ENCODE measurements at places on chromosomes 13 and 19. TPM values are rescaled to one million over a fixed set of nuclear protein-coding genes. Genes with fewer than 3 reads are reported as not detected.

The C19orf47 gene
- total RNA-seq, result 16.7 TPM

The KIR3DL1 gene
- not detected for total RNA-seq

The DUXA gene
- not detected for total RNA-seq

The PSG1 gene
- total RNA-seq, result not detected

The ARHGAP45 gene
- 20.7 TPM for total RNA-seq

The FGF21 gene
- total RNA-seq, result not detected

The CABP5 gene
- not detected for total RNA-seq

The MBD3L1 gene
- not detected for total RNA-seq

The RASAL3 gene
- 3.9 TPM for total RNA-seq

The PRODH2 gene
- not detected for total RNA-seq

The KLK2 gene
- total RNA-seq, result not detected

The FGF9 gene
- total RNA-seq, result 1.5 TPM

The DIS3 gene
- total RNA-seq, result 36.8 TPM

The ATP4A gene
- total RNA-seq, result not detected

The OR7C1 gene
- not detected for total RNA-seq

The CYP4F3 gene
- 10.7 TPM for total RNA-seq

The LYL1 gene
- 3.0 TPM for total RNA-seq

The PIK3R2 gene
- total RNA-seq, result 29.2 TPM

The GGN gene
- 0.86 TPM for total RNA-seq

The LGALS14 gene
- not detected for total RNA-seq

The FUT1 gene
- total RNA-seq, result 5.0 TPM

The CERS4 gene
- total RNA-seq, result 49.8 TPM

The SIGLEC7 gene
- total RNA-seq, result 2.4 TPM

The PNMA8B gene
- 1.1 TPM for total RNA-seq

The NLRP4 gene
- not detected for total RNA-seq

The A1BG gene
- total RNA-seq, result 10.7 TPM

The ZNF829 gene
- 4.2 TPM for total RNA-seq

The ZNF581 gene
- 22.7 TPM for total RNA-seq

The SLITRK6 gene
- total RNA-seq, result 33.7 TPM

Data from ureter (tissue), 1 donor.